ENCODE measurements at places on chromosomes 3 and 15.

GRCh38 chr3:152505926-152506325, 237.2 kb downstream of the MBNL1 start:
- no peak for DNase-seq

DNA sequence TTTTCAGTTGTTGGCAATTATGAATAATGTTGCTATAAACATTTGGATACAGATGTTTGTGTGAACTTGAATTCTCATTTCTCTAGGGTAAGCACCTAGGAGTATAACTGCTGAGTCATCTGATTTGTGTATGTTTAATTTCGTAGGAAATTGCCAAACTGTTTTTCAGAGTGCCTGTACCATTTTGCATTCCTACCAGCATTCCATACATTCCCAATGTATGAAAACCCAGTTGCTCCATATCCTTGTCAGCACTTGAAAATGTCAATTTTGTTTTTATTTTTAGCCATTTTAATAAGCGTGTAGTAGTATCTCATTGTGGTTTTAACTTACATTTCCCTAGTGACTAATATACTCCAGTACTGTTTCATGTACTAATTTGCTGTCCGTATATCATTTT, 98.5 kb upstream of the TSC22D2 start:
- DNase-seq = no peak

GRCh38 chr3:41357271-41357670, 158.0 kb downstream of the CTNNB1 start:
- DNase-seq = no peak

- no peak for DNase-seq
These were observed 53.4 kb downstream of the GTF2E1 start for GRCh38 chr3:120795959-120796358.

DNA sequence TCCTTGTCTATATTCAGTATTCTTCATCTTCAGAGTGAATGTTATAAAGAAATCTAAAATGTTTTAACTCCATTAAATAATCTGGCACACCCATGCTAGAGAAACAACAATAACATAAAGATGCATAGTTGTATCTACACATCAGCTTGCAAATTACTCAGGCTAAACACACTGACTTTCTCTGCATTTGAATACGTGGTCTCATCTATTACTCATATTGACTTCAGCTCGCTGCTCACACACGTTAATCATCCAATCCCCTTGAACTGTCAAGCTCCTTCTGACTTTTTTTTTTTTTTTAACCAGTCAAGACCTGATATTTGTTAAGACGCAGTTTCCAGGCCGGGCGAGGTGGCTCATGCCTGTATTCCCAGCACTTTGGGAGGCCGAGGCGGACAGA, 1137.3 kb upstream of the CADM2 start:
- DNase-seq = no peak

GRCh38 chr3:102614585-102614984, 179.8 kb downstream of the ZPLD1 start:
- DNase-seq = no peak

GRCh38 chr15:82014989-82015388, 30.8 kb downstream of the MEX3B start:
- DNase-seq = no peak

DNA sequence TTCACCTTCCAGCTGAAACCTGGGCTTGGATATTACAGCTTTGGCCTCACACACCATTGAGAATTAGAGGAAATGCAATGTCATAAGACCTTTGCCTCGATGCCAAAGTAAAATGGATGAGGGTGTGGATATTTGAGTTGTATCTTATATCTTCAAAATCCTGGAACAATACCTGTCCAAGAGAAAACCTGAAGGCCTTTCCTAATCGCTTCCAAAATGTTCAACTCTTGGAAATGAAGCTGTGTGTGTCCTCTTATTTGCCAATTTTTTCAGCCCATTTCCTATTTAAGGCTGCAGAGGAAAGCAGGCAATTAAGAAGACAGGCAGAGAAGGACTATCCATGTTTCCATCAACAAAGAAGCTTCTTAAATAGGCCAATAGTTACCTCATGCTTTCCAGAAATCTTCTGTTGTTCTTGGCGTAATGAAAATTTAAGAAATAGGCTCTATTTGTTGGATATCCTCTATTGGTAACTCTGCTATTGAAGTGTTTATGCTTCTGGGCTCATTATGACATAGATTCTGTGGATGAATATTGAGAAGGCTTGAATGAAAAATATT, 99.5 kb upstream of the ZBTB20 start:
- no peak for DNase-seq

GRCh38 chr3:50316657-50317242, 5.8 kb downstream of the HYAL2 start:
- peak; percentile 70 for DNase-seq

DNA sequence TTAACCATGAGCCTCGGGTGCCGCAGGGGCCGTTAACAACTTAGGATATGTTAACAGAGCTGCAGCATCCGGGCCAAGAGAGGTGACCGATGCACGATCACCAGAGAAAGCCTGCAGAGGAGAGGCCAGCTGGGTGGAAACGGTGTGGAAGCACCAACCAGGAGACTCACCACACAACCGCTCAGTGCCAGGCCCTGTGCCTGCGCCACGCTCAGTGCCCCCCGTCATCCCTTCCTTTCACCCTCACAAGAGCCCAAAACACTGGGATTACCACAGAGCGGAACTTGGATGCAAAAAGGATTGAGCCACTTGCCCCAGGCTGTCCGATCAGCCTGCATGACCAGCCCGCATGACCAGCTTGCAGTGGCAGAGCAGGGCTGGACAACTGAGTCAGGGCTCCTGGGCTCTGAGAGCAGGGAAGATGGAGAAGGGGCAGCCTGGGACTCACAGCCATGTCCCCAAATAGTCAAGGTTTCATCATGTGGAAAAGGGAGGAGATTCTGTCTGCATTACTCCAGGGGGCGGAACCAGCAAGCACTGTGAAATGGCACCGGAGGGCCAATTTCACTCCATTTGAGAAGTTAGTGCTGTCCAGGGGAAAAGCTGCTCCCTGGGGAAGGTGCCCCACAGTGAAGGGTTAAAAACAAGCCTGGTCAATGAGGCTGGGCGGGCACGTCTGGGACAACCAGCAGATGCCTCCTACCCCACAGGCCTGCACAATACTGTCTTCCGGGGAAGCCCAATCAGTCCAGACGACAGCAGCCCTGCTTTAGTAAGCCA, 156.8 kb downstream of the ATP10A start:
- DNase-seq = no peak

GRCh38 chr3:67028001-67028784, 30.1 kb downstream of the KBTBD8 start:
- DNase-seq = no peak

- DNase-seq = no peak
These were observed 1.8 kb downstream of the IFT122 start for GRCh38 chr3:129441782-129442181.

- no peak for DNase-seq
These were observed 27.7 kb downstream of the DLG1 start for GRCh38 chr3:197270558-197271317.

DNA sequence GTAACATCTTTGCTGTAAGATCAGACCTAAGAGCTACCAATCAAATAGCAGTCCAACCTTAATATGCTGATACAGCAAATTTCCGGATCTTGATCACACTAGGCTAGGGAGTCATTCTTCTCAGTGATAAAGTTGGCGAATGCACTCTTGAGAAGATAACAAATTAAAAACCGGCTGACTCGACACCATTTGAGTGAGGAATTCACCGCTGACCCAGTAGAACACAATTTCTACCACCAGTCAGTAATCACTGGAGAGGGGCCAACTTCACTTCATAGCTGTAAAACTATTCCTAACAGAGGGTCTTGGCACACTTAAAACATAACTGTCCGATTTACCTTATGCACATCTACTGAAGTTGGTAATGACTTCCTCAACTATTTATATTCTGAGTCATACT, 47.2 kb downstream of the MEIS2 start:
- no peak for DNase-seq

DNA sequence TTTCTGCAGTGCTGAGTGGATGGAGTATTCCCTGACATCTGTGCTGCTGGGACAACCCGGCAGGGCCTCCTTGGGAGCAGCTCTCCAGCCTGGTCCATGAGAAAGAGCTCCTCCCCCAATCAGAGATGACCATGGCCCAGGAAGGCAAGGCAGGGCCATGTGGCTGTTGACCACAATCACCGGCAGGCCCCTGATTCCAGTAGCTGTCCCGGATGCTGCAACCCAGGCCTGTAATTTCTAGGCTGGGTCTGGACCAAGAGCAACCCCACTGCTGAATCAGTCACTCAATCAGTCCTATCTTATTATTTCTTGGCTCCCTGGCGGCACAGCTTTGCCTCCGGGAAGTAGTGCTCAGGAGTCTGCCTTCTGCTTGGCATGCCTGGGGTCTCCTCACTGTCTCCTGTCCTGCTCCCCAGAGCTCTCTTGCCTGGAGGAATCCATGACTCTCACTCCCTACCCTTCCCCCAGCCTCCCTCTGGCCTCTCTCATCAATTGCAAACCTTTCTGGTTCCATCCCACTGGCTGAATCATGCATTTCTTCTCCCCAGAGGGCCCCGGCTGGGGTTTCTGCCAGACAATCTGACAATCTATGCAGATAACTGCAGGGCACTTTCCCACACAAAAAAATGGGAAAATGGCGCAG, 32.6 kb upstream of the ITGA11 start:
- no peak for DNase-seq

Data from CD4-positive, alpha-beta T cell treated with Interleukin-6 at 100 ng/mL for 8 hours (primary cell).